SJSA1 (cell line): ENCODE measurements at places on chromosomes 1 and 21. TPM values are rescaled to one million over a fixed set of nuclear protein-coding genes. Genes with fewer than 3 reads are reported as not detected.

The PLA2G2C gene
- total RNA-seq = not detected in 2 replicates

The ATP6V1G3 gene
- total RNA-seq = not detected in 2 replicates

DNA sequence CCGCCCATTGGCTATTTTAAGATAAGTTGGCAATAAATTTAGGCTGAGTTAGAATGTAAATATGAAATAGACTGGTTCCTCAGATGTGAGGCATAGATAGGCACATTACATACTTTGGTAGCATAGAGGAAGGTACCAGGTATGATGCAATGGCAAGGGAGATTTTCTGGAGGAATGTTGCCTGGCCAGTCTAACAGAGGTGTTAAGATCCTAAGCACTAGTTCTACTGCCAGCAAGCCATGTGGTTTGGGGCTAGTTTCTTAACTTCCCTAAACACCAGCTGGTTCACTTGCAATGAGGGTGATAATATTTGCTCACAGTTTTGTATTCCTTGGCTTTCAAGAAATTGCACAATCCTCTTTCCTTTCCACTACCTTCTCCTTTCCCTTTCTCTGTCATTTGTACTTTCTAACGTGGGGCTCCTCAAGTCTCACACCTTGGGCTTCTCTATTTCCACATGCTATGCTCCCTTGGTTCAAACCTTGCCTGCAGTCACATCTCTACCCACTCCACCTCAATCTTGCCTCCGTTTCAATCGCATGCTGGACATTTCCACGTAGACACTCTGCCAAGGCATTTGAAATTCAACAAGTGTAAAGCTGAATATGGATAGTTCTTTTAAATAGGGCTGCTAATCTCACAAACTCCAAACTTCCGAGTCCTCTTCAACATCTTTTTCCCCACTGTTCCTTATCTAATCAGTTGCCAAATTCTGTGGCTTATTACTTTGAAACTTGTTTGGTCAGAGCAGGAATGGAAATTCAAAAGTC, 4.7 kb upstream of the CD55 start:
- DNase-seq = no peak

DNA sequence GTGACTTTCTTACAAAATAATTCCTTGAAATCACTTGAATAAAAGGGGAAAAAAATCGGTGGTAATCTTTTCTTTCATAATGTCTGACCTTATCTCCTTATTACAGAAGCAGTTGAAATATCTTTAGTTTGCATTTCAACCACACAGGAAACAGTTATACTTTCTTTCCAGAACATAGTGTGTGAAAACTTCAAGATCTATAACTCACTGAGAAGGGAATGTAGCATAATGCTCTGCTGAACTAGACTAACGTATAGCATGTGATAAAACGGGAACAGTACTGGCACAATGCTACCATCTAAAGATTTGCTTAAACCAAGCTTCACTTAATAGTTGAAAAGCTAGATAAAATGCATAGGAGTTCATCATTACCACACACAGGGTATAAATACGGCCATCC, 45.0 kb downstream of the VAV3 start:
- no peak for DNase-seq

GRCh38 chr1:117122330-117123025, 929 bp upstream of the TRIM45 start:
- DNase-seq = no peak

GRCh38 chr1:158754420-158754819, at the start of gene OR6K6:
Gene OR6K6, plus strand, starts transcription at chr1:158754720. Its CDS starts 168 bp downstream, at chr1:158754888.
- DNase-seq = no peak

- no peak for DNase-seq
Measured at GRCh38 chr21:38388647-38389353, 109.5 kb downstream of the ERG start.

DNA sequence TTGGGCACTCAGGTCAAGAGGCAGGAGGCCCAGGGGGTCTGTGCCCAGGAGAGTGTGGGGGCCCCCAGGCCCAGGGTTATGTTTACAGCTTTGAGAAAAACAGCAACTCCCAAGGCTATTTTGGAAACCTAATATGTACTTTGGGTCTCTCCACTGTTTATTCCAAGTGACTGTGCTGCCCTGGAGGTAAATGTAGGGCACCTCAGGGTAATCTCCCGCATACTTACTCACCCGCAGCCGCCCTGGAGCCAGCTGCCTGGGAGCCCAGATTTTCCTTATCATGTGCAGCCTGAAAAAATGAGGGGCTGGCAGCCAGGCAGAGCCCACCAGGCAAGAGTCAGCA, 20.0 kb downstream of the IFFO2 start:
- no peak for DNase-seq
